Muscle of arm (tissue), 14 donors: ENCODE measurements at places on chromosomes 4 and X. TPM values are rescaled to one million over a fixed set of nuclear protein-coding genes. Genes with fewer than 3 reads are reported as not detected.

Gene PAGE2B
- not detected for polyA plus RNA-seq

- DNase-seq = no peak
These were observed 91.9 kb downstream of the DNAAF6 start for GRCh38 chrX:107298276-107298675.

- DNase-seq = no peak
These were observed 174.6 kb upstream of the PITX2 start for GRCh38 chr4:110797486-110797885.

GRCh38 chrX:2183193-2183725 lies 317.5 kb downstream of the DHRSX start:
- no peak for DNase-seq

- no peak for DNase-seq
These were observed 25.5 kb upstream of the FHL1 start for GRCh38 chrX:136121788-136122187.

- no peak for DNase-seq
These were observed 11.8 kb upstream of the UGT2A3 start for GRCh38 chr4:68963374-68963773.

Gene RHOXF1
- not detected for polyA plus RNA-seq

Gene PAGE4
- polyA plus RNA-seq = 3.7 TPM

- DNase-seq = no peak
These were observed 3.1 kb downstream of the NKX1-1 start for GRCh38 chr4:1403177-1403583.

Gene HS3ST1
- 0.16 TPM for polyA plus RNA-seq
